NAMALWA (cell line): ENCODE measurements at places on chromosomes 12 and 14.

GRCh38 chr12:62258941-62259630 is 1.1 kb upstream of the USP15 start:
- no peak for DNase-seq

DNA sequence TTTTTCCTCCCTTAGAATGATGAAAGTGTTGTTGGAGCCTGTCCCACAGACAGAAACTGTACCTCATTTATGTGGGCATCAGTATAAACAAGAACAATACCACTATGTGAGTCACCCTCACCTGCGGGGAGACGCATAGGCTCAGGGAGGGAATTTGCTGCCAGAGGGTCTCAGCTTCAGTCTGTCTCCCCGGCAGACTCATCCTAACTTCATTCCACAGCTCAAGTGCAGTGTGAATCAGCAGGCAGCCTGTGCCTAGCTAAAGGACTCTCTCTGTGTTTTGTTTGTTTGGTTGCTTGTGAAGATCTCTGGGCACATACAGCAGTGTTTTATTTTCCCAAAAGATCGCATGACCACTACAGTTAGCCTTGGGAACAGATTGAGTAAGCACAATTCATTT is 98.9 kb downstream of the PRKCH start:
- DNase-seq, result no peak

- no peak for DNase-seq
Measured at GRCh38 chr12:106914796-106915634, 40.7 kb upstream of the TMEM263 start.

DNA sequence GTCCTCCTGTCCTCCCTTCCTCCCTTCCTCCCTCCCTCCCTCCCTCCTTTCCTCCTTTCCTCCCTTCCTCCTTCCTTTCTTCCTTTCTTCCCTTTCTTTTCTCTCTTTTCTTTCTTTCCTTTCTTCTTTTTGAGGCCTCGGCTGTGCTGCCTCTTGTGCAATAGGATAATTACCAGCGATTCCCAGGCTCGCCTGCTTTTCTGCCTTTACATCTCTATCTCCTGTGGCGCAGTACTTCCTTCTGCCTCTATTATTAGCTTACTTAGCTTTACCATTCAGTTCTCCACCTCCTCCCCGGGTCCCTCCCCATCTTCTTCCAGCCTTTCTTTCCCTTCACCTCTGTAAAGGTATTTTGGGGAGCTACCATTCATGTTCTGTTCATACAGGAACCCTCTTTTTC is 19.9 kb downstream of the ETV6 start:
- DNase-seq, result no peak

GRCh38 chr14:86826661-86827060 is 1166.3 kb downstream of the GALC start:
- no peak for DNase-seq

DNA sequence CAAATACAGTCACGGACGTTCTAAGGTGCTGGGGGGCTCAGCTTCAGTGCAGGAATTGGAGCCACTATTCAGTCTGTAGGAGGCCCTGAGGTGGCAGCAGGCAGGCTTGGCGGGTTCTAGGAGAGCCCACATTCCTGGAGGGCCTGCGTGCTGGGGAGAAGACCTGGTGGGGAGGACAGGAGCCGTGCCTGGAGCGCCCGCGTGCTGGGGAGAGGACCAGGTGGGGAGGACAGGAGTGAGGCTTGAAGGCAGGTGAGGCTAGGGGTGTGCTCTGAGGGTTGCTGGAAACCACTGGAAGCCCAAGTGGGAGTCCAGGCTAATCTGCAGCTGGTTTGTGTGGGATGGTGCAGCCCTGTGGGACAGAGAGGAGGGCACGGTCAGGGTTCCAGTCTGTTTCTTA is 23.1 kb downstream of the RHOF start:
- DNase-seq, result no peak

GRCh38 chr12:4911316-4911994 is 1.8 kb downstream of the KCNA1 start:
- DNase-seq, result no peak

- DNase-seq, result no peak
Measured at GRCh38 chr14:88660056-88660455, 97.2 kb downstream of the ZC3H14 start.

DNA sequence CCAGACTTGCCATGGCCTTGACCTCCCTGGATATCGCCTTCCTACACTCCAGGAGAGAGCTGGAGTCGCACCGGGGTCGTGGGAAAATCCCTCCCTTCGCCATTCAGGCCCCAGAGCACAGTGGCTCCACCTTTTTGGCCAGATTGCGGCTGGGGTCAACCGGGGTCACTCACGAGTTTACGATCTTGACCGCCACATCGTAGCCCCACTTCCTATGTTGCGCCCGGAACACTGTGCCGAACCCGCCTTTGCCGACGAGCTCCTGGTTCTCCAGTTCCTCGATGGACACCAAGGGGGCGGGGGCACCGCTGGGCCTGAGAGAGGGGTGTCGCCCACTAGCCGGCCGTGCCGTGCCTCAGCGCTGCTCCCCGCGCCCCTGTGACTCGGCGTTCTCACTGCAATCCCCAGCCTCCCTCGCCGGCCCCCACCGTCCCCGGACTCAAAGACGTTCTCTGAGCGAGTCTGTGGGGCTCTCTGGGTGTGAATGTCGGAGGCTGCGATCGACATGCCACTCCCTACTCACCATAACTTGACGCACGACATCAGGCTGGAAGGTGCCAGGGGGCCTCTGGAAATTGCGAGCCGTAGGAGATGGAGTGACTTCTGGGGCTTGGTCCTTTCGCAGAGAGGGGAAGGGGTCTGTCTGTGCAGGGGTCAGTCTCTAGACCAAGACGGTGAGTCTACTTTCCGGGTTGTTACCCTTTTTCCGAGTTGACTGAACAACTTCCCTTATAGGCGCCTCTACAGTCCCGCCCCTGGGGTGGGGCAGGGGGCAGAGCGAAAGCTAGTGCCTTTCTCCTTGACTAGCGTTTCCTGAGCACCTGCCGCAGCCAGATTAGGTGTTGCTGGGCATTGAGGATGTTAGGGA is at the start of gene RIPK3:
Gene RIPK3 (minus strand): TSS at position 708 of the 868 bp plus-strand sequence. CDS start 165 bp downstream, at position 543.
- DNase-seq, result peak; percentile 45

DNA sequence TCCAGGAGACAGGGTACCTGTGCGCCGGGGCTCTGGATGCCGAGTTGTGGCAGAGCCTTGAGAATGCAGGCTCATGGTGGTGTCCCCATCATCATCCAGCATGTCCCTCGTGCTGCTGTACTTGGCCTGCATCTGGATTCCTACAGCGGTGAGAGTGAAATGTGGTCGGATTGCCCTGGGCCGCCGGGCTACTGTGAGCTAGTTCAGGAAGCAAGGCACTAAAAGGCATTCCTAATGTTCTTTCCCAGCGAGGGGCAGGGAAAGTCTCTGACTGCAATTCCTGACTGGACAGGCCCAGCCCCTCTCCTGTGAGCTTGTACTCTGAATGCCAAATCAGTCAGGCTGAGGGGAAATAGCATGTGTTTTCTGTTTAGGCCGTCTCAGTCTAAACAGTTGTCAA is at the start of gene CLEC1A:
Gene CLEC1A (minus strand): TSS at position 195 of the 400 bp plus-strand sequence. CDS start 63 bp downstream, at position 132.
- DNase-seq, result no peak

- no peak for DNase-seq
Measured at GRCh38 chr12:68980476-68981212, 47.7 kb upstream of the CPM start.

- no peak for DNase-seq
Measured at GRCh38 chr12:118058881-118059280, 2.1 kb downstream of the WSB2 start.

DNA sequence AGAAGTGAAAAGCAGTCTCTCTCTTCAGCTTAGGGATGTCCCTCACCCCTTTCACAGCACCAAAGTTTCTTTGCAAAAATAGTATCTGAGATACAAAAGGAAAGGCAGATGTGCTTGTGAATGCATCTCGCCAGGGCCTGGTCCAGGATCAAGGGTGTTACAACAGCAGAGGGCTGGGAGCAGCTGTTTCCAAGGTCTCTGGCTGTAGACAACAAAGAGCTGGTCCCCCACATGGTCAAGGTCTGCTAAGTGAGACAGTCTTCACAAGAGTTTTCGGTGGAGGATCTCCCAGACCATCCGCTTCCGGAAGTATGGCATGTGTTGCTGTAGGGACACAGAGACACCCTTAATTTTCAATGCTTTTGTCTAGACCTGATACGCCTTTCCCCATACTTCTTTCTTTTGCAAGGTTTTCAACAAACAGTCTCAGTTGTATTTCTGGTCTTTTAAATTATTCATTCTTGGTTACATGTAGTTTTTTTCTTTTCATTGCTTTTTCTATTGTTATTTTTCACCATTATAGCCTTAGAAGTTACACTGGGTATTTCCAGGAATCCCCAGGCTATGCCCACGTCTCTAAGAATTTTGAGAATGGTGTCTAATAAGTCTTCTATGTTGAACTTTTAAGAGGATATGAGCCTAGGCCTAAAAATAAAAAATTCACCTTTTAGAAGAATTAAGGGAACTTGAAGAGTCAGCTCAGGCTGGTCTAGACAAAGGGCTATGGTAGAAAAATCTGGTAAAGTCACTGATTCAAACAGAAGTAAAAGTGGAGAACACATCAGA is 41.0 kb upstream of the COL2A1 start:
- DNase-seq, result no peak

DNA sequence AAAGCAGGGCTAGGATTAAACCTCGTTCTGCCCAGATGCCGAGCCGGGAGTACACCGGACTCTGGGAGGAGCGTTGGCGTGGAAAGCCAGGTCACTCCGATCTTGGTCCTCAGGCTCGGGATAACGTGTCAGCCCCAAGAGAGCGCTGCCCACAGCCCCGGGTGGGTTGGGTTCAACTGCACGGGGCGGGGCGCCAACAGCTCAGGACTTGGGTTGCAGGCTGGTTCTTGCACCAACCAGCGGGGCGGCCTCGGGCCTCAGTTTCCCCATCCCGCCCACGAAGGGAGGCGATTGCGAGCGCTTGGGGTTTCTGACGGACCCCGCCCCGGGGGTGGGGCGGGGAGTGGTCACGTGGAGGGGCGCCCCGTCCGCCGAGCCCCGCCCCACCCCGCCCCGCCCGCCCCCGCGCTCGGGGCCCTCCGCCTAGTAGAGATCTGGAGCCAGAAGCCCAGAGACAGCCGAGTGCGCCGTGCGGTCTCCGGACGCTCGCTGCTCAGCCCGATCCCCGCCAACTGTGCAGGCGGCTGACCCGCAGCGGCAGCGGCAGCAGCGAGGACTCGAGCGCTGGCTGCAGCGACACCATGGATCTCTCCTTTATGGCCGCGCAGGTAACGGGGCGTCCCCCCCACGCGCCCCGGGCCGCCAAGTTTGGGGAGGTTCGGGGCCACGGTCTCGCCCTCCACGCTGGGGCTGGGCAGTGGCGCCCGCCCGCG is at the start of gene C14orf132:
Gene C14orf132 (plus strand): TSS at position 443 of the 713 bp plus-strand sequence. CDS start 139 bp downstream, at position 582.
- DNase-seq, result peak; percentile 53

DNA sequence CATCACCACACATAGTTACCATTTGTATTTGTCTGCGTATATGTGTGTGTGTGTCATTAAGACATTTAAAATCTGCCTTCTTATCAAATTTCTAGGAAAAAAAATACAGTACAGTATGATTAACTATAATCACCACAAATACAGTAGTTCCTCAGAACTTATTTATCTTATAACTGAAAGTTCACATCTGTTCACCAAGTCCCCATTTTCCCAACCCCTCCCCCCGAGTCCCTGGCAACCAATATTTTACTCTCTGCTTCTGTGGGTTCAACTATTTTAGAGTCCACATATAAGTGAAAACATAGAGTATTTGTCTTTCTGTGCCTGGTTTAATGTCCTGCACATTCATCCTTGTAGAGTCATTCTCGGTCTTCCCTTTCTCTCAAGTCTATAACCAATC is 12.3 kb downstream of the CAPS2 start:
- no peak for DNase-seq

- DNase-seq, result no peak
Measured at GRCh38 chr12:76399040-76399439, 50.8 kb upstream of the BBS10 start.

GRCh38 chr12:124876171-124876570 is 12.5 kb upstream of the SCARB1 start:
- DNase-seq, result no peak
